Activated CD4-positive, alpha-beta T cell treated with anti-CD3 and anti-CD28 coated beads, Interleukin-2, amount 10 ng/mL, durations not matched to agents 7 days and 5 days (primary cell): ENCODE measurements at places on chromosomes 11 and 22.

DNA sequence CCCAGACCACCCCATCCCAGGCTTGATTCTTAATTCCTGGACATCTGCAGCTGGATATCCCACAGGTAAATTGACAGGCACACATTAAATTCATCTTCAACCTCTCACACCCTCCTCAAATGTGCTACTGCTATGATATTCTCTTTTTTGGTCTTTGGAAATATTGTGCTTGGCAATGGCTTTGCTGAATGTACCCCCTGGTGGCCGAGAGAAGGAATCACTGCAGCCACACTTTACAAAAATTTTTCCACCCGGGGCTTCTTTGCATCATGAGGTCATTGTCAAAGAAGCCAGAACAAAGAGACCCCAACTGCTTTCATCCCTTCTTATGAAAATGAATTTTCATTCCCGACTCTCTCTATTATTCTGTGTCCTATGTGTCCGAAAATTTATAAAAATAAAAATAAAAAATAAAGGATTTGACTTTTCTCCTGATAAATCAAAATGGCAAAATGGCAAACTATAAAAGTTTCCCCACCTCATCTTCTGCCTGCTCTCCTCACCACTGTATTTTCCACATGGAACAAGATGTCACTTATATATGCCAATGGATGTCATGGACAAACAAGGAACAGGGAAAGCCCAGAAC lies 15.0 kb upstream of the CYB5R2 start:
- peak; percentile 26 for DNase-seq

- no peak for DNase-seq
These were observed 14.1 kb upstream of the LRRC10B start for GRCh38 chr11:61494381-61494961.

GRCh38 chr11:14189874-14190273 lies 169.1 kb downstream of the RRAS2 start:
- DNase-seq: no peak

GRCh38 chr11:122157653-122158161 lies 41.7 kb upstream of the BLID start:
- DNase-seq: no peak

DNA sequence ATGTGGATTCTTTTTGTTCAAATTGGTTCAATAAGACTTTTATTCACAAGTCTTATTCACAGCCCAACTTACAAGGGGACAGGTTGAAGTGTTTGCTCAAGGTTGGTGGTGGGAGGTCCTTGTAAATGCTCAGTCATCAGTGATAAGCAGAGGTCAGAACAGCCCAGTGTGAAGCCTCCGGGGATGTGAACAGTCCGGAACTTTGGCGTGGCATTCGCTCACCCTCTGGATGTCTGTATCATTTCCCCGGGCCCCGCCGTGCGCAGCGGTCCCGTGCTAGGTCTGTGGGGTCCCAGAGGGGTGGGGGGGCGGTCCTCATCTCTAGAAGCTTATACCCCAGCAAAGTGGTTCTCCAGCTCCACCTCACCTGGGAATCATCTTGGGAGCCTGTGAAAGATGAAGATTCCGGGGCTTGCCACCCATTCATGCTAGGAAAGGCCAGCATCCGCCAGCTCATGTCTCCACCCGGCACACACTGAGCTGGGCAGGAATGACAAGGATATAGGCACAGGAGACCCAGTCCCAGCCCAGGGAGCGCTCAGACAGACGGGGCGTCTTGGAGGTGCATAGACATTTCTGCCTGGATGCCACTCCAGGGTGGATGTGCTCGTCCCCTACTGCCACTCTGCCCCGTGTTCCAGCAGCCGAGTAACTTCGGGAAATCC lies 327.5 kb downstream of the TBC1D22A start:
- no peak for DNase-seq

DNA sequence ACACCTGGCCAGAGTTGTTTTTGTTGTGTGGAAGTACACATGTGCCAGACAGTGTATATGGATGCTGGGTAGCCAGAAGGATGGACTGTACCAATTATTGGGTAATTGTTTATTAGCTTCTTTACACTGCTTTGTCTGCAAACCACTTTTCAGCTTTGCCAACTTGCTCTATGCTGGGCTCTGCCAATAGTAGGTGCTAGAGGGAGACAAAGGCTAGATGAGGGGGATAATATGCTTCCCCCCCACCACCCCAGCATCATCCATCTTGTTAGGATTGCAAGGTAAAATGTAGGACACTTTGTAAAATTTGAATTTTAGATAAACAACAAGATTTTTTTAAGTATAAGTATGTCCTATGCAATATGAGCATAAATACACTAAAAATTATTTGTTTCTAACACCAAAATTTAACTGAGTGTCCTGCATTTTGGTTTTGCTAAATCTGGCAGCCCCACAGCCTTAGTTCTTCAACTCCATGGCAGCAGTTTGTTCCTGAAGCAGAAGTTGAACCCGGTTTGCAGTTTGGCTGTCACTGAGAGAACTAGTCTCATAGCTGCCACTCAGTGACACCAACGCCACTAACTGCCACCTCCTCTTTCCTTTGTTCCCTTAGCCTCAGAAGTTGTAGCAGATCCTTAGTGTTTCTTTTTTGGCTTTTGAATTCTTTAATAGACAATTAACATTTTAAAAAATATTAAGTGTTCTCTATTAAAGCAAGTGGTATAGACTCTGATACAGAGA lies 78.8 kb downstream of the CCDC81 start:
- no peak for DNase-seq

DNA sequence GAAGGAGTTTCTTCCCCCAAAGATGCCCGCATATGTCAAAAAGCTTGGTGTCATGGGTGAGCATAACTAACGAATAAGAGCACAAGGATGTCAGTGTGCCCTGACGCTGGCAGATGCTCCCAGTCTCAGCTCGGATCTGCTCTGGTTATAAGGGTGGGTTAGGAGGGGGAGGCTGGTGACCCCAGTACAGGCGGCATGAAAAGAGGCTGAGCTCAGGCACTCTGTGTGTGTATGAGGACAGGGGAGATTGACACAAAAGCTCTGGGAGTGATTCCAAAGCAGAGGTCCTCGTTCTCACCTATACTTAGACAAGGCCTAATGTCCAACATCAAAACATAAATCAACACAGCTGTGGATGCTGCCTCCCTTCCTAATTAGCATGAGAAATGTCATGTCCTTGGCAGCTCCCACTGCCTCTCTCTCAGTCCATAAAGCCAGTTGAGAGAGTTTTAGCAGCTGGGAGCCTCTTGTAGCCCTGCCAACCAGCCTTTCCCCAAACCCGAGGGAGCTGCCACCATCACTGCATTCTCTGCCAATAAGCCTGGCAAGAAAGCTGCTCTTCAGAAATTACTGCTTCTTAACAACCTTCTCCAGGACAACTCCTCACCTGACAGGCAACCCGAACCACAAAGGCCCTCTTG lies 59.8 kb downstream of the SC5D start:
- no peak for DNase-seq

DNA sequence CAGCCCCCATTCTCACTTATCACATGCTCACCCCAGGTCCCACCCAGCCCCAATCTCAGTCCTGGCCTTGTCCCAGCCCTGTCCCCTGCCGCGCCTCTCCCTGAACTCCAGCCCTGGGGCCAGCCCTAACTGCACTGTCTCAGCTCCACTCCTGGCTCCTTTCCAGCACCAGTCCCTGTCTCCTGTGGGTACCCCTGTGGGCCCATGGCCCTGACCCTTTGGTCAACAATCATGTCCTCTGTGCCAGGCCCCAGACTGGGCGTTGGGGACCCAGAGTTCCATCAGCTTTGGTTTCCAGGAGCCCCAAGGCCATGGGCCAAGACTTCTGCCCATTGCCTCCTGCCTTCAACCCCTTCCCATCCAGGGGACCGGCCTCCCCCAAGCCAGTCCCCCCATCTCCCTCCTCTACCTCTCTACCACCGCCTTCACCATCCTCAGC lies 757 bp downstream of the SPI1 start:
- DNase-seq: no peak

GRCh38 chr22:38862375-38863329 lies 9.4 kb downstream of the CBX6 start:
- DNase-seq: no peak

GRCh38 chr11:2718817-2719438 lies 19.1 kb upstream of the KCNQ1OT1 start:
- DNase-seq: no peak

GRCh38 chr11:111039982-111040381 lies 205.5 kb upstream of the POU2AF2 start:
- DNase-seq: no peak
